ENCODE measurements at places on chromosomes 1 and 21.

- no peak for DNase-seq
Observed at GRCh38 chr1:220278991-220279390, 6.7 kb upstream of the RAB3GAP2 start.

DNA sequence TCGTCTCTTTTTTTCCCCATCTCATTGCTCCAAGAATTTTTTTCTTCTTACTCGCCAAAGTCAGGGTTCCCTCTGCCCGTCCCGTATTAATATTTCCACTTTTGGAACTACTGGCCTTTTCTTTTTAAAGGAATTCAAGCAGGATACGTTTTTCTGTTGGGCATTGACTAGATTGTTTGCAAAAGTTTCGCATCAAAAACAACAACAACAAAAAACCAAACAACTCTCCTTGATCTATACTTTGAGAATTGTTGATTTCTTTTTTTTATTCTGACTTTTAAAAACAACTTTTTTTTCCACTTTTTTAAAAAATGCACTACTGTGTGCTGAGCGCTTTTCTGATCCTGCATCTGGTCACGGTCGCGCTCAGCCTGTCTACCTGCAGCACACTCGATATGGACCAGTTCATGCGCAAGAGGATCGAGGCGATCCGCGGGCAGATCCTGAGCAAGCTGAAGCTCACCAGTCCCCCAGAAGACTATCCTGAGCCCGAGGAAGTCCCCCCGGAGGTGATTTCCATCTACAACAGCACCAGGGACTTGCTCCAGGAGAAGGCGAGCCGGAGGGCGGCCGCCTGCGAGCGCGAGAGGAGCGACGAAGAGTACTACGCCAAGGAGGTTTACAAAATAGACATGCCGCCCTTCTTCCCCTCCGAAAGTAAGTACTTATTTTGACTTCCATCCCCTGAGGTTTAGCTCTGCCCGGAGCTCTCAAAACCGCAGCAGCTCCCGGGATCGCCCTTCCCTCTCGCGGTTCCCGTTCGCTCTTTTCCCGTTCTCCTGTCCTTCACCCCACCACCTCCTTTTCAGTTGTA lies 1.5 kb downstream of the TGFB2 start:
- no peak for DNase-seq

DNA sequence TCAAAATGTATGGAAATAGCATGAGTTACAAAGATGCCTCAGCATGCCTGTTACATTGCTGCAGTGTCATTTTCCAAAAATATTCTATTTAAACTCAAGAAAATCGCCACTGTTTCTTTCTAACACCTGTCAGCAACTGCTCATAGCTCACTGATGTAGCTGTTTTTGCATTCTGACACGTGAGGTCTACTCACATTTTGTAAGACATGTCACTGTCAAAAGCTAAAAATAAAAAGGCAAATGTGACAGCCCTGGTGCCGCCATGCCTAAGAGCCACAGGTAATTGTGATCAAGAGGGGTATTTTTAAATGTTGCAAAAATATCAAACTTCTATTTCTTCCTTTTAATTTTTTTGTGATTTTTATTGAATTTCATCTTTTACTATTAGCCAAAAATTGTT lies 556.2 kb upstream of the TMPRSS15 start:
- no peak for DNase-seq

- DNase-seq, result no peak
Observed at GRCh38 chr1:229947968-229948367, 119.1 kb upstream of the GALNT2 start.

DNA sequence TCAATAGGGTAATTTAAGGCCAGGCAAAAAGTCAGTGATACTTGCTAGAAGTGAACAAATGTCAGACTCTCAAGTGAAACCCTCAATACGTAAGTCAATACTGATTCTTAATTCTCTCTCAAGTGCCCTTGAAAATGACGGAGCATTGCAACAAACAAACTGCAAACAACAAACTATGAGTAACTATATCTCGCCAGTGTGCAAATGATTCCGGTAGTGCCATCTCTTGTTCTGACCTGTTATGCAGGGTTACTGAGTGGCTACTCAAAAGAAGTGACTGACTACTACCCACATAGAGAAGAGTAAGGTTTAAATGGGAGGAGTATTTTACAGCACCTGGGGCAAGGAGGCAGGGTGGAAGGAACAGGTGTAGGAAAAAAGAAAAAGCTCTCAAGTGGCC lies 1.6 kb downstream of the SLC19A2 start:
- DNase-seq, result no peak

DNA sequence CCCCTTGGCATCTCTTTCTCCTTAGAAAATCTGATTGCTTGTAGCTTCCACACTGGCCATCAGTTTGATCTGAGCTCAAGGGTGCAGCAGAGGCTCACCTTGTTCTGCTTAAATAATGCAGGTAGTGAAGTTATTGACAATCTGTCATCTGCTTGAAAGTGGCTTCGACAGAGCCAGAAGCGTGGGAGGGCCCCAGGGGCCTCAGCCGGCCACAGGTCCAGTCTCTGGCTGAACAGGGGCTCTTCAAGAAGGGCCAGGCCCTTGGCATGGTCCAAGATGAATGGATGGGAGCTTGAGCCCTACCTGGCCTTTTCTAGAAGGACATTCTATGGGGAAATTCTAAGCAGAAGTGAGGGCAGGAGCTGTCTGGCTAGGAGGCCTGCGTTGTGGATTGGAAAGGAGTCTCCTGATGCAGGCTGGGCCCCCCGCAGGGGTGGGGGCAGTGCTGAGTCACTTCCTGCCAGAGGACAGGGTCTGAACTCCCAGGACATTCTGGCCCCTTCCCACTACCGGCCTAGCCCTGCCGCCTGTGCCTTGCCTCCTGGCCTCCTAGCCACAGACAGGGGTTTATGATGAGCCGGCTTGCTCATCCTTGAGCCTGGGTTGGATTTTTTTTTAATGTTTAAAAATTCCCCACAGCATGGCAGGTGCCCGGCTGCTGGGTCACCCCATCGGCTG lies 162.3 kb upstream of the VAMP3 start:
- DNase-seq, result no peak

GRCh38 chr1:72023063-72023930 lies 259.0 kb downstream of the NEGR1 start:
- DNase-seq, result no peak

DNA sequence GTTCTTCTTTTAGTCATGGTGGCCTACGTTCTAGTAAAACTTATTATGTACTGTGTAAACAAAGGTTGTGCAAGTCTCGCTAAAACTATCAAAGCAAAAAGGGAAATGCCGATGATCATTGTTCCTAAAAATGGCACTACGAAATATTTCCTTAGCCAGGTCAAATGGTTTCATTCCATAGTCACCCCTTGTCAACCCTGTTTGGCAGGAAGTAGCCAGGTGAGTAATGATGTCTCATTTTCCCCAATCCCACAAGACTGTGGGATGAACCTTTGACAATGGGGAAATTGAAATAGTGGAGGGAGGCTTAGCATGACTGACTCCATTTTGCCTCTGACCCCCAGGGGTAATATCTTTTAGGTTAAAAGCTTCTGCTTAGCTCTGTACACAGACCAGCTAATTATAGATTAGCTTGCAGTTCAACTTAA lies 5.6 kb upstream of the REN start:
- no peak for DNase-seq

DNA sequence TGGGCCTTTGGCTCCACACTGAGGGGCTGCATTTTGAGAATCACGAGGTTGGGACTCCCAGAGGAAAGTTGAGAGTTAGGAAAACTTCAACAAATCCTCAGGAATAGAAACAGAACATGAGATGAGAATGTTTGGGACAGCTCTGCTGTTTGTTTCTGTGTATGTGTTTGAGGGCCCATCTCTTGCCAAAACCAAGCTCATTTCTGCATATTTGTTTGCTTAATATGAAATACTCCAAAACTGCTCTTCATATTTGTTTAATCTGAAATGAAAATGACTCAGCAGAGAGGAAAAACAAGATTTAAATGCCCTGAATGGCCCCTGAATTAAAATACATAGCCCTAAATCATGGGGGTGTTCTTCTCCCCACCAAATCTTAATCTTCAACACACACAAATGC lies 78.1 kb downstream of the DDR2 start:
- DNase-seq, result no peak

DNA sequence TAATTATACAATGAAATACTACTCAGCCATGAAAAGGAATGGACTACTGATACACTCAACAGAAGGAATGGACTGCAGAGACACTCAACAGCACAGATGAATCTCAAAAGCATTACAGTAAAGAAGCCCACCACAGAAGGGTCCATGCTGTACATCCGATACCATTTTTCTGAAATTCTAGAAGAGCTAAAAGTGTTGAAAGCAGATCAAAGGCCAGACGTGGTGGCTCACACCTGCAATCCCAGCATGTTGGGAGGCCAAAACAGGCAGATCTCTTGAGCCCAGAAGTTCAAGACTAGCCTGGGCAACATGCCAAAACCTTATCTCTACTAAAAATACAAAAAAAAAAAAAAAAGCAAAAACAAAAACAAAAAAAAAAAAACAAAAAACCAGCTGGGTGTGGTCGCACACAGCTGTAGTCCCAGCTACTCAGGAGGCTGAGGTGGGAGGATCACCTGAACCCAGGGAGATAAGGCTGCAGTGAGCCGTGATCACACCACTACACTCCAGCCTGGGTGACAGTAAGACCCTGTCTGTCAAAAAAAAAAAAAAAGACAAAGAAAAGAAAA lies 15.5 kb downstream of the PPP1R15B start:
- DNase-seq, result no peak

DNA sequence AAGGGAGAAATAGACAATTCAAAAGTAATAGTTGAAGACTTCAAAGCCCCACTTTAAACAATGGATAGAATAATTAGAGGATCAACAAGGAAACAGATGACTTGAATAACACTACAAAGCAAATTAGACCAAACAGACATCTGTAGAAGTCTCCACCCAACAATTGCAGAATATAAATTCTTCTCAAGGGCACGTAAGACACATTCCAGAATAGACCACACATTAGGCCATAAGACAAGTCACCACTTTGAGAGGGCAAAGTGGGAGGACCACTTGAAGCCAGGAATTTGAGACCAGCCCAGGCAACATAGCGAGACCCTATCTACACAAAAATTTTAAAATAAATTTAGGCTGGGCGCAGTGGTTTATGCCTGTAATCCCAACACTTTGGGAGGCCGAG lies 20.5 kb upstream of the RNF186 start:
- DNase-seq, result no peak

DNA sequence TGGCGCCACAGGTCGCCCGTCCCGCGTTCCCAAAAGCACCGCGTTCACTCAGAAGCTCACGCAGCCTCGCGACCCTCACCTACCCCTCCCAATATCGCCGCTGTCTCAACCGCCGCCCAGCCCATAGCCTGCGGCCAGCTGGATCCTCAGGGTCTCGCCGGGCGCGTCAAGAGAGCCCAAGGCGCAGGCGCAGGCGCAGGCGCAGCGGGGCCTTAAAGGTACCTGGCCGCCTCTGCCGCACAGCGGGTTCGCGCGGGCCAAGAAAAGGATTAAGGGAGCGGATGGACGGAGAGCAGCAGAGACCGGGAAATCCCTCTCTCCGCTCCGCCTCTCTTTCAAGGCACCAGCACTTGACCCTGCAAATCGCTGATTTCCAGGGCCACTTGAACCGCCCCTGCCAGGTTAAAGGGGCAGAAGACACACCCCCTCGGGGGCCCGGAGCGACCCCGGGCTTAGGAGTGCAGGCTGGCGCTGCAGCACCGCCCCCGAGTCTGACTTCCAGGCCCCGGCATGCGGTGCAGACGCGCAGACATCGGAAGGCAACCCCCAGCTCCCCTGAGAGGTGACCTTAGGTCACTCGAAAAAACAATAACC lies at the start of gene NBPF20:
Gene NBPF20, minus strand, starts transcription at position 168 of the 594 bp plus-strand sequence. CDS start 20,331 bp downstream, outside the sequence.
- DNase-seq, result no peak

- no peak for DNase-seq
Observed at GRCh38 chr1:10644307-10645128, 151.9 kb downstream of the CASZ1 start.

GRCh38 chr1:58000116-58000515 lies 546.4 kb downstream of the OMA1 start:
- DNase-seq, result no peak

DNA sequence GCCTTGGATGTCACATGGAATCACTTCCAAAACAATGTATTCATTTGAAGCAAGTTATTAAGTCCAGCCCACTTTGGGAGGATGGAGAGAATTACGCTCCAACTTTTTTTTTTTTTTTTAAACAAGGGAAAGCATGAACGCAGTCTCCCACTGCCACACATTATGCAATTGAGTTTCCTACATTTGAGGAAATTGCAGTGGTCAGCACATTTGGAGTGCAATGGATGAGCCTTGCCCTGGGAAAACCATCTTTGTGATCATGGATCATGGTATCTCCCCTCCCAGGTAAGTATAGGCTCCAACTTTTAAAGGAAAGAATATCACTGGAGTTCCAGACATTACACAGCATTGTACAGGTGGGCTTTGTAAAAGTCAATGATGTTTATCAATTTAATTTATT lies 26.7 kb downstream of the MAP10 start:
- DNase-seq, result no peak

GRCh38 chr1:199720496-199720895 lies 307.0 kb upstream of the NR5A2 start:
- no peak for DNase-seq

GRCh38 chr1:28602536-28603439 lies 10.7 kb downstream of the RAB42 start:
- DNase-seq, result peak; percentile 42

DNA sequence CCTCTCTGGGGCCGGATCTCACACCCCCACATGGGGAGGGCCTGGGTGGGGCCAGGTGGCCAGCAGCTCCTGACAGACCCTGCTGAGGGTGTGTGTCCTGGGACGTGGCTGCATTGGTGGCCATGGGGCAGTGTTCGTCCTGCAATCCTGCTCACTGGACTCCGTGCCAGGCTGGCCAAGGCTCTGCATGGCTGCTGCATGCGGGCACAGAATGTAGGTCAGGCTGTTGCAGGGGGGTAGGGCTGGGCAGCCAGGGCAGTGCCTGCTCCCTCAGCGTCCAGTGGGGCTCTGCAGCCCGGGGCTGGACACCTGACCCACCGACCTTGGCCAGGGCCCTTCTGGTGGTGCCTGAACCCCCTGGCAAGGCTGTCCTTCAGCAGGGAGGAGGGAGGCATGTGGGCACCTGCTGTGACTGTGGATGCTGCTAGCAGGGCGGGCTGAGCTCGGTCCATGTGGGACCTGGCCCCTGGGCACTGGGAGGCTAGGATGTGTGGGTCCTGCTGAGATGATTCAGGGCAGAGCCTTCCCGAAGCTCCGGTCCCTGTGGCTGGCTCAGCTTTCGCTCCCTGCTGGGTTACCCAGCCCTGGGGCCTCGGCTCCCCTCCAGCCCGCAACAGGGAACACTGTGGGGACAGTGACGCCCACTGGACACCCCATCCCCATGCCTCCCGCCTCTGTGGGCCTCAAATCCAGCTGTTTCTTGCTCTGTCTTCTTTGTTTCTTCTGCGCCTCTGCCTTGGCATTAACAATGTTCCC lies 14.9 kb upstream of the PLCH2 start:
- no peak for DNase-seq

DNA sequence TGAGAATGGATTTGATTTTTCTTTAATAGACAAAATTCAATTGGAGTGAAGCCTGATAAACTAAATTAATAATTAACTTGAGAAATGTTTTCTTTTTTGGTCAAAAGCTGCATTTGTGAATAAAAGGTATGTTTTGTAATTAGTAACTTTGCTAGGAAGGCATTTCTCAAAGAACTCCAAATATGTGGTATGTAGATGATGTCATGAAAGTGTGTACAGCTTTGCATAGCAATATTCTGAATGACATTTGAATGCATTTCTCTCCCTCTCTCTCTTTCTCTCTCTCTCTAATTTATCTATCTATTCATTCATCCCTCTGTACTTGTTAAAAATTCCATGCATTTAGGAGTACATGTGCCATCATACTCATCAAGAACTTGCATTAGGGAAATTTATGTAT lies 109.1 kb upstream of the ADAMTS5 start:
- DNase-seq, result no peak
